Naive thymus-derived CD8-positive, alpha-beta T cell (primary cell): ENCODE measurements at places on chromosomes 5 and 9. TPM values are rescaled to one million over a fixed set of nuclear protein-coding genes. Genes with fewer than 3 reads are reported as not detected.

GRCh38 chr9:70411930-70412831 lies 2.3 kb downstream of the KLF9 start:
- peak overlapping the region; percentile 98 for H3K4me3 ChIP-seq
- H3K4me1 ChIP-seq: peaks cover 61% of the 10 kb centered on the region
- H3K27me3 ChIP-seq: no peaks in the 10 kb centered on the region
- peak overlapping the region; percentile 99 for H3K27ac ChIP-seq
- H3K36me3 ChIP-seq: peaks cover 2% of the 10 kb centered on the region

DNA sequence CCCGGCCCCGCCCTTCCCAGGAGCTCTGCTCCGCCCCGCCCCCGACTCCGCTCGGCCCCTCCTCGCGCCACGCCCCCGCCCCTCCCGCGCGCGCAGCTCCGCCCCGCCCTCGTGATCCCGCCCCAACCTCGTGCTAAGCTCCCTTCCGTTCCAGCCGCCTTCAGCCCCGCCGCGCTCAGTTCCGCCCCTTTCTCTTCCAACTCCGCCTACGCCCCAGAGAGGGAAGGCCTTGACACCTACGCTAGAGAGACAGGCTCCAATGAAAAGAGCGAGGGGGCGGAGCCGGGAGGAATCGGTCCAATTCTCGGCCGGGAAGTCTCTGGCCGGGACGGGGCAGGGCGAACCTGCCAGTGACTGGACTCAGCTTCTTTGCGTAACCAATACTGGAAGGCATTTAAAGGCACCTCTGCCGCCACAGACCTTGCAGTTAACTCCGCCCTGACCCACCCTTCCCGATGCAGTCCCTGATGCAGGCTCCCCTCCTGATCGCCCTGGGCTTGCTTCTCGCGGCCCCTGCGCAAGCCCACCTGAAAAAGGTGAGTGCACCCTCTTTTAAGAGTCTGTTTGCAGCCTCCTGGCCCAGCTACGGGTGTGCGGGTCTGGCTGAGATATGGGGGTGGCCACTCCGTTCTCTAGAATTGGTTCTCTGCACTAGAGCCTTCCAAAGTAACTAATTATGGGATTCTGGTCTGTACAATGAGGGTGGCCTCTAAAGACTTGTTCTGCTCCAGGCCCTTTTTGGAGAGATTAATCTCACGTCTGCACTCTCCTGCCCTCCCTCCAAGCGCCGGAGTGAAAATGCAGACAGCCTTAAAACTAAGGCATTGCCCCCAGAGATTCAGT lies at the start of gene GM2A:
Gene GM2A, plus strand, starts transcription at position 424 of the 843 bp plus-strand sequence. Its CDS starts 32 bp downstream, at position 456.
- peak; percentile 96 for DNase-seq
- H3K36me3 ChIP-seq: no peaks in the 10 kb centered on the region
- peak within 1 kb of the TSS; percentile 98 for H3K27ac ChIP-seq
- peaks cover 24% of the 10 kb centered on the region for H3K4me1 ChIP-seq
- peak within 1 kb of the TSS; percentile 95 for H3K4me3 ChIP-seq
- H3K27me3 ChIP-seq: no peaks in the 10 kb centered on the region

- no peaks in the 10 kb centered on the region for H3K27me3 ChIP-seq
- no peak for DNase-seq
- H3K27ac ChIP-seq: no peak overlapping the region
- no peaks in the 10 kb centered on the region for H3K4me1 ChIP-seq
- H3K36me3 ChIP-seq: peaks cover 59% of the 10 kb centered on the region
- H3K4me3 ChIP-seq: no peak overlapping the region
These were observed 30.2 kb upstream of the CATSPER3 start for GRCh38 chr5:134937526-134937925.

RHOBTB3 gene
- 0.60 TPM for total RNA-seq

NUDT2 gene
- total RNA-seq: 19.3 TPM

ZNF618 gene
- total RNA-seq: 0.68 TPM

DNA sequence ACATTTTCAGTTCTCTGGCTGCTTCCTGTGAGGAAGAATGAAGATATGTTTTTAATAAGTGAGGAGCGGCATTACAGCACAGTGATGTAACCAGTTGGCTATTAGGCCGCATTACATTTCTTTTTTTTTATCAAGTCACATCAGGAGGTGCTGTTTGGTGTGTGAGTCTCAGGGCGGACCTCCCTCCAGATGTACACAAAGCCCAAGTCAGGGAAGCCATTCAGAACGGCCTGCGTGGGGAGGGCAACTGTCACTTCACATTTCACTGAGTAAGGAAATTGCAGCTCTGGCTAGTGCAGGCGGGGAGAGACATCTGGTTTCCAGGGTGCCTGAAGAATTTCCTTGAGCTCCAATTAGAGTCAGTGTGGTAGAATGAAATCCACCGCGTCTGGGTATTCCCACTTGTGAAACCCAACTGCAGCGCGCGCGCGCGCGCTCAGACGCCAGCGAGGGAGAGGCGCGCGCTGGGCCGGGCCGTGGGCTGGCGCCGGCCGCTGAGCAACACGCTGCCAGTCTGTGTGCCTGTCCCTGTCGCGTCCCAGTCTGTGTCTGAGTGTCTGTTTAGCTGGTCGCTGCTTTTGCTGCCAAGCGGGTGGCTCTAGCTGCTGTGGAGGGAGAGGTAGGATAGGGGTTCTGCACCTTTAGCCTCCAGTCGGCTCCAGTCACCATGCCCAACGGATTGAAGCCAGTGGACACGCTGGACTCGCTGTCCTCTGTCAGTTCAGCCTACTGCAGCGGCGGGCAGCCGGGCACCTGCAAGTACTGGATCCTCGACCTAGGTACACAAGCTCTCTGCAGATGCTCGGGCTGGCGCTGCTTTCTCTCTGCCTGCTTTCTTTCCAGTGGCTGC lies 140.8 kb upstream of the OTULINL start:
- H3K27me3 ChIP-seq: no peaks in the 10 kb centered on the region
- no peak overlapping the region for H3K27ac ChIP-seq
- peaks cover 5% of the 10 kb centered on the region for H3K4me1 ChIP-seq
- no peak for DNase-seq
- H3K4me3 ChIP-seq: no peak overlapping the region
- no peaks in the 10 kb centered on the region for H3K36me3 ChIP-seq

DNA sequence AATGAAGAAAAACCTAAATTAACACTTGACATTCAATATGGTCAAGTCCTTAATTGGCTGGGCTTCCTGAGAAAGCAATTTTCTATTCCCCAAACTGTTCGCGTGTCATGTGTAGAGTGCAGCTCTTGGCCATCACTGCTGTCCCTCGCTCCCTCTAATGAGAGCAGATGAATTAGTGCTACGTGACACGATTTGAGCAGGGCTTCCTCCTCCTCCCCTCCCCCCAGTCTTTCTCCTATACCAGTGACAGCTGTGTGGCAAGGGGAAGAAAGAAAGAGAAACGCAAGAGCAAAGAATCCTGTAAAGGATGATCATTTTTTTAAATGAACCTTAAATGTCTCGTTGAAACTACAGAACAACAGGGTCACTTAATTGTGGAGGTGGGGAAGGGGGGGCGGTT lies 159.6 kb downstream of the BNC2 start:
- no peaks in the 10 kb centered on the region for H3K36me3 ChIP-seq
- H3K27me3 ChIP-seq: peaks cover 3% of the 10 kb centered on the region
- H3K27ac ChIP-seq: no peak overlapping the region
- H3K4me1 ChIP-seq: peaks cover 4% of the 10 kb centered on the region
- no peak overlapping the region for H3K4me3 ChIP-seq
- DNase-seq: no peak

DNA sequence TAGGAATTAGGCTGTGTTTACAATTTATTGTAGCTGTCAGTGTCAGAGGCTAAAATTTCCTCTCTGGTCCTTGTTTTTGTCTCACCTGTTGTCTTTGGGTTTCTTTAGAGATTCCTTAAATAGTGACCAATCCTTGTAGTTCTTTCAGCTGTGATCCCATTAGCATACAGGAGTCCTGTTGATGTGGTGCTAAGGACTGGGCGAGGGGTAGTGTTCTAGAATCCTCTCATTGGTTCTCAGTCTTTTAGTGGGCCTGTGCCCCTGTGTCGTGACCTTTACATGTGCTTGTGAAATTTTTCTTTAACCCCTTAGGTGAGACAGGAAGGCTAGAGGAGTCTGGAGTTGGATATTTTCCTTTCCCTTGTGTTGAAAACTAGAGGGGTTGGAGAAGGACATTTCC lies 51.2 kb downstream of the ZNF618 start:
- peaks cover 2% of the 10 kb centered on the region for H3K27me3 ChIP-seq
- no peak for DNase-seq
- H3K27ac ChIP-seq: no peak overlapping the region
- H3K4me1 ChIP-seq: no peaks in the 10 kb centered on the region
- H3K36me3 ChIP-seq: peaks cover 7% of the 10 kb centered on the region
- no peak overlapping the region for H3K4me3 ChIP-seq
